NCI-H1417 treated with DMSO at 0.1 percent for 48 hours (cell line): ENCODE measurements at places on chromosomes 3 and 15.

- DNase-seq, result no peak
Measured at GRCh38 chr15:83288381-83288801, 3.9 kb upstream of the BNC1 start.

DNA sequence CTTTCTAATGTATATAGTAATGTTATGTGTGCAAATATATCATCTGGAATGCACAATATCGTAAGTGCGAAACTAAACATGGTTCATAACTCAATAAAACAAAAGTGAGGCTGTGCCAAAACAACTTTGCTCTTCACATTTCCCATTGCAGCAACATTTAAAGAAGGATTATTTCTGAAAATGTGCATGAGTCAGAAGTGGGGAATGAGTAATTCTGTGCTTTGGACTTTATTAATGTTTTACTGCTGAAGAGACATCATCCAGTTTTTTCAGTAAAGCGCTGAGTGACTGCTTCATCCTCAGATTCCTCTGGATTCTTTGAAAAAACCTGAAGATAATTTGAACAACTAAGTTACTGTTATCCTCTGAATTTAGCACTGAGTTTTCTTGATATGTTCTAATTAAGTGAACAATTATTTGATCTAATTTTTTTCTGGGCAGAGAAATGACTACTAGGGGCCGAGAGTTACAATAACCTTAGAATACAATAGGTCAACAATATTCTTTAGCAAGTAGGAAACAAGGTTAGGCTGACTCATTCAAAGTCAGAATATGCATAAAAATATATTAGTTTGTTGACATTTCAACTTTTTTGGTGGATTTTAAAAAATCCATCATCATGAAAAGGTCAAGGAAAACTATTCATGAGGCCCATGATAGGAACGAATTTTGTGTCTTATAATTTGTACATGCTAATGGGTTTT lies 20.0 kb upstream of the PLCL2 start:
- DNase-seq, result no peak

DNA sequence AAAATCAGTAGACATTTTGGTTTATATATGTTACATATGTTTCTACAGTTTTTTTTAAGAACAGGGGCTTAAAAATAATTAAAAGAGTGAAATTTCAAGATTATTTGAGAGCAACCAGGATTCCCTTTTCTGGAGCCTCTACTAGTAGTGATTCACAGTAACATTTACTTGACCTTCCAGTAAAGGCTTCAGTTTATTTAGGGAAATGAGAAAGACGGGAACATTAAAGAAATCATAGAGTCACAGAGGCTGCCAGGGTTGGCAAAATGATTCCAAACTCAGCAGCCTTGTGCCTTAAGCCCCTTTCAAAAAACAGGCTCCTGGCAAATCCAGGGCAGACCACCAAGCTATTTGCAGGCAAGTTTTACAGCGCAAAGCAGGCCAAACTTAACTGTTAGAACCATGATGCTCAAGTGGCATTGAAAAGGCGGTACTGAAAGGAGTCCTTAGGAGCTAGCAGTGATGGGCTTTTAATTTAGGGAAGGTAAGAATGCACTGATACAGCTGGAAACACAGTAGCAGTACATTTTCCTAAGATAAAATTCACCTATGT lies 201.1 kb upstream of the ADAMTS9 start:
- no peak for DNase-seq

DNA sequence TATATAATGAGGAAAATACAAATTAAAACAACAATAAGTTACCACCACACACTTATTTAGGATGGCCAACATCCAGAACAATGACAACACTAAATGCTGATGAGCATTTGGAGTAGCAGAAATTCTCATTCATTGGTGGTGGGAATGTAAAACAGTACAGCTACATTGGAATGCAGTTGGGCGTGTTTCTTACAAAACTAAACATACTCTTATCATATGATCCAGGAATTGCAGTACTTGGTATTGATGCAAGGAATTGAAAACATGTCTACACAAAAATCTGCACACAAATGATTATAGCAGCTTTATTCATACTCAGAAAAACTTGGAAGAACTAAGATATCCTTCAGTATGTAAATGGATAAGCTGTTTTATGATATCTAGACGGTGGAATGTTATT lies 594.2 kb downstream of the ZBBX start:
- no peak for DNase-seq

DNA sequence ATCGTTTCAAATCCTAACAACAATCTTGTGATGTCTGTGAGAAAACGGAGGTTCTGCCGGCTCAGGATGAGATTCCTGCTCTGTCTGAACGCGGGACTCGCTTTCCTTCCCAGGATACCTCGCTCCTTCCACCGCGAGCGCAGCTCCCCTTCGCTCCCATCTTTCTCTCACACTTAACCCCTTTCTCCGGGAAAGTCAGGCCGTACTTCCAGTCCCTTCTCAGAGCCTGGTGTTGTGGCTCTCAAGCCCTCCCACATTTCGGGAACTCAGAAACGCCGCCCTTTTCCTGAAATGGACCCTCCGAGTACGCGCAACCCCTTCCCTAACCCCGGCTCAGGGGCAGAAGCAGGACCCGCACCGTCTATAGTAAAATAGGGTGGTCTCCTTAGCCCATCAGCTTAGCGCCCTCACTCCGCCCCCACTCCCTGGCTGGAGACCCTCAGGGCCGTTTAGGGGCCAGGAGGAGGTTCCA lies 378 bp upstream of the FEM1B start:
- peak; percentile 46 for DNase-seq

DNA sequence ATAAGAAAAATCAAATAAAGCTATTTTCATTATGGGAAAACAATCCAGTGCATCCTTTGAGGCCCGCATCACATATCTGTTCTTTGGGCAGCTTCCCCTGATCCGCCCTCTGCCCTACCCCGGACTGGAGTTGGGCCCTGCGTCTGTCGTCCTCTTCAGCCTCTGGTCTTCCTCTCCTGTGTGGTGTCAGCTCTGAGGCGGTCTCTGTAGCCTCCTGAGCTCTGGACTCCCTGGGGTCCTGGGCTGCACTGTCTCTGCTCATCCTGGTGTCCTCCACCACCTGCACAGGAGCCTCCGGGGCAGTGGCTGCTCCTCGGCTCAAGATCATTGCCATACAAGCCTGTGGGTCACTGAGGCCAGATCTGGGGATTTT lies 7.4 kb upstream of the SNX22 start:
- DNase-seq, result no peak

- peak; percentile 67 for DNase-seq
Measured at GRCh38 chr3:14452740-14453710, 50.6 kb downstream of the SLC6A6 start.

DNA sequence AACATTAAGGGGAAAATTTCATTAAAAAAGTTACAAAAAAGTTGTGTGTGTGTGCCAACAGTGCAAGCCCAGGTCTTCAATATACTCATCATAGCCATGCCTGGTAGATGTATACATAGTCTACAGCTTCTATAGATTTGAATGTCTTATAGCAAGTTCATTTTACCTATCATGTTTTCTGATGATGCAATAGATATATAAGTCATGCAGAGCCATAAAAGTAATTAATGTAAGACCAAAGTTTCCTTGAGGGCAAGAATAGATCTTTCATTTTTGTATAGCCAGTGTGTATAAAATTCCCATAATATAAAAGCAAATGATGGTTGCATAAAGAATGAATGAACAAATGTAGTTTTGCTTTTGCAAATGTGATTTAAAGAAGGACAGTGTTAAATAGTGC lies 1138.4 kb downstream of the TBL1XR1 start:
- no peak for DNase-seq

DNA sequence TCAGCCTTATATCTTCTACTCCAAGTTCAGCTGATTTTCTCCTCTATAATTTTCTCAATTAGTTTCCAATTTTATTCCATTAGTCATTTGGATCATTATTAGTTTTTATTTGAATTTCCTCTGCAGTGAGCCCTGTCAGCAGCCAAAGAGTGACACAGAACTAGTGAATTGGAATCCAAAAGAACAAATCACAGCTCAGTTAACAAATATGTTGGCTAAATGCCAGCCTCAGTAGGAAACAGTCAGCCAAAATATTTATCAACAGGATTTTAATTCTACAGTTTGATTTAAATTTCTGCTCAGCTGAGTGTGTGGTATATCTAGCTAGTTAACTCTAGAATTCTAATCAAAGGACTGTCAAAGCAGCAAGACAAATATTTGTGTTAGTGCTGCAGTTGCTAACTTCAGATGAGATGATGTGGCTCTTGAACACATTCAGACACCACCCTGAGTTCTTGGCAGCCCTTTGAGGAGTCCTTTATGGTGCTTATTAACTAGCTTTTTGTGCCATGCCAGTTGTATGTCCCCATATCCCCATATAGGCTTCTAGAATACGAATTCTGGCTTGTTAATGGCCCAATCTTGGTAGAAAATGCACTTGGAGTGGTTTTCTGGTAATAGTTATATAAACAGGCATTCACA lies 194.5 kb downstream of the CPNE4 start:
- DNase-seq, result no peak

GRCh38 chr15:90607361-90607760 lies 77.6 kb downstream of the CRTC3 start:
- DNase-seq, result peak; percentile 27

- DNase-seq, result no peak
Measured at GRCh38 chr3:128069271-128069670, 17.0 kb downstream of the SEC61A1 start.

DNA sequence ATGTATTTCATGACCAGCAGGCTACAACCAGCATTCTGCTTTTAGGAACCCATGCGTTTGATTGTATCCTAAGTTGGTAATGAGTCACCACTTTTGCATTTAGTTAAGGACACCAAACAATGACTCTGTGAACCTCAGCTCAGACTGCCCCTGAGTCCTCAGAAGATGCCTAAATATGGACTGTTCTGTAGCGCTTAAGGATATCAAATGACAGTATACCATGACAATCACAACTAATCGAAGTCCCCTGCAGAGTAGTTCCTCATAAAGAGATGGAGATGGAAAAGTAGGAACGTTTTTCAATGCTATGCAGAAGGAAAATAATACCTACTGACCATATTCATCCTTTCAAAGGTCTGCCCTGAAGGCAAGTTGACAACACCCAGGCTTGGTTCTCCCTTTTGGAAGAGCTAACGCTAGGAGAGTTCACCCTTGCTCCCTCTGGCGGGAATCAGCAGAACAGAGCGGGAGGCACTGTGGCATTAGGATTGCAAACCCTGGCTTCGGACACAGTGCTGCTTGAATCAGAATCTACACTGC lies 508.6 kb downstream of the FHIT start:
- no peak for DNase-seq

- DNase-seq, result peak; percentile 34
Measured at GRCh38 chr3:160265088-160265487, 39.9 kb downstream of the C3orf80 start.

GRCh38 chr3:98670020-98670419 lies 76.6 kb upstream of the CPOX start:
- DNase-seq, result no peak

- no peak for DNase-seq
Measured at GRCh38 chr3:110684466-110684865, 387.1 kb upstream of the NECTIN3 start.

DNA sequence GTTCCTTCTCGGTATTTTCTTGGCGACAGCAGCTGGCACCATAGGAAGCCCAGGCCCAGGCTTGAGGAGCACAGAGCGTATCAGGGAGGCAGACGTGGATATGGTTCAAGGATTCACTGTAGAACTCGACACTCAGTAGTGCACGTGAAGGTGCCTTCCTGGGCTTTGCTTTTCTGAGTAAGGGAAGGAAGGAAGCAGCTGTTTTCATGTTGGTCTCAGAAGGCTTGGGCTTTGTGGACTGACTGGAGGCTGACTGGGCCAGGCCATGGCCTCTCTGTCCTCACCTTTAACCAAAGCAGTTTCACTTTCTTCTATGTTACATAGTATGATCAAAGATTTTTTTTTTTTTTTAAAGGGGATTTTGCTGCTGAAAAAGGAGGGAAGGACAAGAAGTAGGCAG lies 6.9 kb upstream of the GHRL start:
- DNase-seq, result no peak

DNA sequence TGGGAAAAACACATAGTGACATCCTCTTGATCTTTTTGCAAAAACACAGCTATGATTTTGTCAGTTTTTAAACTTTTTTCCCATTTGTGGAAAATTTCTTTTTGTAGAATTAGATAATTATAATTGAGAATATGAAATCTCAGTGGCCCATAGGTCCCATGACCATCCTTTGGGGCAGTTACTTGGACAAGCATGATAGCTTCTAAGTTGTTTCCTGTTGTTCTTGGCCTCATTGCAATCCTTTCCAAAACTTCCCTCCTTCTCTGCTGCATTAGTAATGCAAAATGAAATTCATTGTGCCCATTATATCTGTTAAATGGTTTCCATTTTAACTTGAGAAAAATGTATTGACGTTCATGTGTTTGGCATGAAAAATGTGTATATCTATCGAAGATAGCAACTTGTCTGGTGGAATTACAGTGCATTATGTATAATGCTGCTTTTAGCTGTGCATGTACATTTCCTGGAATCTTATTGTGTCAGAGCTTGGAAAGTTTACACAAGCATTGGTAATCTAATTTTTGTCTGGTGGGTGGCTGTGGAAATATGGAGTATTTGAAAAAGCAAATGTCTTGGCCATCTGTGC lies 70.0 kb downstream of the MDFIC2 start:
- no peak for DNase-seq

- no peak for DNase-seq
Measured at GRCh38 chr3:52062505-52062904, 6.1 kb upstream of the DUSP7 start.

GRCh38 chr3:5347486-5347885 lies 160.0 kb downstream of the EDEM1 start:
- no peak for DNase-seq

DNA sequence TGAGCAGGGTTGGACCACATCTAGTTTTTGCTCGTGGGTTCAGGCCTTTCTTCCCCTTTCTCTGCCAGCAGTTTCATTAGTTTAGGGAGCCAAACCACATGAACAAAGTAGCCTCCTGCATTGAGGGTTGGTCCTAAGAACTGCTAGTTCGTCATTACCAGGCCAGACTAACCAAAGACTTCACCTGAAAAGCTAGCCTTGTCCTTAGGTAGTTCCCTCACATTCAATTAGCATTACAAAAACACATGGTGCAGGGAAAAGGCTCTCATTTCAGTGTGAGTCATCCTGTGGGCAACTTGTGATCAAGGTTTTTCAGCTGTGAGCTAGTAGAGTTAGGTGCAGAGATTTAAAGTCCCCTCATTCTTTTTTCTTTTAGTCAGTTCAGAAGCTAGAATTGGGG lies 279.3 kb upstream of the CTNNB1 start:
- no peak for DNase-seq

DNA sequence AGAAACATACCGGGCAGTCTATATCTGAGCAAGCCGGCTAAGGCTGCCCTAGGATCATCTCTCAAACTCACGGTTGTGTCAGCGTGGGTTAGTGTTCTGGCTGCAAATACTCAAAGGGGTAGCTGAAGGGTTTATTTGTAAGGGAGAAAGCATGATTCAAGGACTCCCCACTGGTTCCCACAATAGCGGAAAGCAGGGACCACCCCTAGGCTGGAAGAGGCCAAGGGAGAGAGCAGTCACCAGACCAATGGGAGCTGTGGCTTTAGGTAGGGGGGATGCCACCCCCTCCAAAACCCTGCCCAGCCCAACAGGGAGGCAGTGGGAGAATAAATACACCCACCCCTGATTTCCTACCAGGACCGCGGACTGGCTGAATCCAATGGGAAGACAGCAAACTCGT lies 7.3 kb upstream of the LMCD1 start:
- DNase-seq, result no peak
